ENCODE measurements at places on chromosomes 16 and 17.
A peak's percentile ranks its signal among the peaks of the same experiment; 100 is the strongest.

GRCh38 chr16:14301169-14302030 lies 230.3 kb downstream of the MRTFB start:
- DNase-seq = peak; percentile 72

GRCh38 chr17:78828470-78829185 lies 12.0 kb downstream of the USP36 start:
- DNase-seq = no peak

DNA sequence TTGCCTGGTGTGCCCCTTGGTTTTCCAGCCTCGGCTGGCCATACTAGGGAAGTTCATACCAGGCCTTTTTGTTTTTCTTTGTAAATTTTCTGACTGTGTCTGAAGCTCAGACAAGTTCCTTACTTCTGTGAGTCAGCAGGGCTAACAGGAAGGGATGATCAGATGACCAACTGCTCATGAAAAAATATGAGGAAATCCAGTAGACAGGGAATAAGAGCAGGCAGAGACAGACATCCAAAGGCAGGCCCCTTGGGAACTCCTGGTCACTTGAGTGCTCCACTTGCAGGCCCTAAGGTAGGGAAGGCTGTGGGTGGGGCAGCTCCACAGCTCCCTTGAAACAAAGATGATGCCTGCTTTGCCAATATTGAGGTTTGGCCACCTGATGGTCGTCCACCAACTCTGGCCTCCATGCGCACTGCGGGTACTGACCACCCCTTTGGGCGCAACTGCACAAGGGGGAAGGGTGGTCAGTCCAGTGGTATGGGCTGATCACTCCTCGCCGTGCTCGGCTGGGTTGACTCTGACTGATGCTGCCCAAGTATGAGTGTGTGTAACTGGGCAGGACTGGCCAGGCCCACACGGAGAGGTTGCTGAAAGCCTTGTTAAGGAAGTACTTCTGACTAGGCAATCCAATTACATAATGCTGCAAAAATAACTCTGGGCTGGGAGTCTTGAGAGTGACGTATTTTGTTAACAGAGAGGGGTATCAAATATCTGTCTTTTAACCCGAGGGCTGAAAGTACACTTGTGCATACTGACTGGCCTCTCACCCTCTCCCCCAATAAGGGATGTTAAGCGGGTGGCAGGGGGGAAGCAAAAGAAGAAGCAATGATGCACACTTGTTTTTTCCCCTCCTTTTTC lies 20.8 kb upstream of the ZFHX3 start:
- DNase-seq = no peak

DNA sequence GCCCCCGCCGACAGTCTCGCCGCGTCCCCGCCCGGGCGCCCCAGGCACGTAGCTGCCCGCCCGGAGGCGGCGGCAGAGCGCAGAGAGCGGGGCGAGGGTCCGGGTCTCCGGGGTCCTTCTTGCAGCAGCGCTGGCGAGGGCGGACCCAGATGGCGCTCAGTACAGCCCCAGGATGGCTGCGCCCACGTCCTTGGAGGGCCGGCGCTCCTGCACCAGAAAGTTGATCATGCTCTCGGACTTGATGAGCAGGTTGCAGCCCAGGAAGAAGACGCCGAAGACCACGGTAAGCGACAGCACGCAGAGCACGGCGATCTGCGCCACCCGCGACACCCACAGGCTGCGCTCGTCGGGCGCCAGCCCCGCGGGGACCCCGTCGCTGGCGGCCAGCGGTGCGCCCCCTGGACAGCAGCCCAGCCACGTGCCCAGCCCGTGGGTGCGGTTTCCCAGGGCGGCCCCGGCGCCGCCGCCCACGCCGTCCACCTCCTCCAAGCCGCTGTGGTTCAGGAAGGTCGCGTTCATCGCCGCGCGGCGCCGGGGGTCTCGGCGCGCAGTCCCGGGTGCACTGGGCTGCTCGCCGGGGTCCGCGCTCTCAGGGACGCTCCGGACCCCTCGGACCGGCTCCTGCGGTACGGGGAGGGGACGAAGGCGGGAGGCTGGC lies 435 bp downstream of the RPRML start:
- DNase-seq = no peak

DNA sequence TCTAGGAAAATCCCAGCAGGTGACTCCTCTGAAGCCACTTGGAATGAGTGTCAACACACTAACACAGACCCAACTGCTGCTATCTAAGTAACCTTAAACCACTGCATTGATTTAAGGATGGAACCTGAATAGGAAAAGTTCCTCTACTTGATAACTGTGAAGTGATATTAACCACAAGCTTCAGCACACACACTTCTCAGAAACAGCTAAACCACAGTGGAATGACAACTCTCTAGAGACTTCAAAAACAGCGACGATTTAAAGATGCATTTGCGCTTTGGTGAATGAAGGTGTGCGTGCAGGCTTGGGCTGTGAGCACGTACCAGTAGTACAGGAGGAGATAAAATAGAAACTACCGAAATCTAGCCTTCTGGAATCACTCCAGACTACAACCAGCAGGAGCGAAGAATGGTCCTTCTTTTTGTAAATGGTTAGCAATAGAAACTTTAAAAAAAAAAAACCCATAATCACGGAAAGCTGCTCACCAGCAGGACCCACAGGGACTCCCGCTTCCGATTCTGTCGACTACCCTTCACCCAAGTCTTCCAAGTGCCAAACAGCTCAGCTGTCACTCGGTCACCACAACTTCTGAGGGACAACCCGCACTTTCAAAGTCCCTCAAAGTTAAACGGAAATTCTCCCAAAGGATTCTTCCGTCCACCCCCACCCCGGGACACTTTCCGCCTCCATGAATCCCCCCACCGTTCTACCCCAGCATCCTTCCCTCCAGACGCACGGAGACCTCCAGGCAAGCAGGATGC lies 137.7 kb upstream of the CORO6 start:
- DNase-seq = no peak

GRCh38 chr16:71780521-71781089 lies 28.0 kb downstream of the AP1G1 start:
- DNase-seq = no peak

DNA sequence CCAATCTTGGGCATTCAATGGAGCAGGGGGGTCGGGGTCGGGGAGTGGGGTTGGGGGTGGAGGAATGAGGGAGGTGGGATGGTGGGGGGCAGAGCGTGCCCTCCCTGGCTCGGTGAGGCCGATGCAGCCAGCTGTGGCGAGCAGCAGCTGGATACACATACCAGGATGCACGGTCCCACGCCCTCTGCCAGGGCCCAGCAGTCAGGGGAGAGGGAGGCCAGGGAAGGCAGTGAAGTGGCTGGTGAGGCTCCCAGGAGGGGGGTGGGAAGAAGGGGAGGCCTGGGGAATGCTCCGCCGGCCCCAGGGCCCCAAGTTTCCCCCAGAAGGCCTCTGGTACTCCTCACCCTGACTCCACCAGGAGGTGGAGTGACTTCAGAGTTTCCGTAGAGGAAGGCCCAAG lies 77.6 kb upstream of the LHX1 start:
- no peak for DNase-seq

GRCh38 chr17:13647543-13648021 lies 45.9 kb upstream of the HS3ST3A1 start:
- DNase-seq = no peak

- DNase-seq = no peak
Observed at GRCh38 chr16:72428681-72429376, 256.9 kb upstream of the PMFBP1 start.

- DNase-seq = no peak
Observed at GRCh38 chr16:47506800-47507199, 45.7 kb downstream of the PHKB start.

GRCh38 chr17:32536736-32537643 lies 50.2 kb downstream of the CDK5R1 start:
- no peak for DNase-seq

DNA sequence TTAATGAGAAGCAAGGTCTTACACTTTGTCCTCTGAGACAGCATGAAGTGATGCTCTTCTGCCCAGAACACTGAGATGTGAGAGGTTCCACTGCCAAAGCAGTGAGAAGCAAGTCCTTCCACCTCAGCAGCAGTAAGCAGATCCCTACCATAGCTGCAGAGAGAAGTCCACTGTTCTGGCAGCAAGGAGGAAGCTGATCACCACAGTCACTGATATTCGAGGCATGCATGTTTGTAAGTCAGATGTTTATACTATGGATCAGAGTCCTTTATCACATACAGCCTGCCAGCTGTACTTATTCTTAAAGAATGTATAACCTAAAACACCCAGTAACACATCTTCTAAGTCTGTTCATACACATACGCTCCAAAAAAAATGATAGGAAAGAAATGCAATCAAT lies 18.2 kb upstream of the METTL2A start:
- DNase-seq = no peak

GRCh38 chr17:54153423-54153822 lies 330.7 kb downstream of the KIF2B start:
- no peak for DNase-seq

DNA sequence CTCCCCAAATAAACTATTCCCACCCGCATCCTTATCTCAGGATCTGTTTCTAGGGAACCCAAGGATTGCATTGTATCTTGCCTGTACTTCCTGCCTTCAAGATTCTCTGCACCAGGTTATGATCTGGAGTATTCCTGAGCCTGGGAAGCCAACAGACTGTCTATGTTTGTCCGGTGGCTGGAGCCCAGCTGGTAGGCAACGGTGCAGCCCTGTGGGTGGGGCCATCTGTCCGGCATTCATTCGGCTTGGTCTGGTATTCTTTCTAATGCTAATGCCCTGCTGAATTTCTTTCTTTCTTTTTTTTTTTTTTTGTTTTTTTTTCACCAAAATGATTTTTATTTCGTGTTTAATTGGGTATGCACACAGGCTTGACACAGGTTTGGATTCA lies 20.7 kb upstream of the TVP23A start:
- no peak for DNase-seq

Measured in ovary (tissue), 10 donors.